ENCODE measurements at places on chromosomes 5 and 9. TPM values are rescaled to one million over a fixed set of nuclear protein-coding genes. Genes with fewer than 3 reads are reported as not detected.

Gene SPACA9
- 1.1 TPM for total RNA-seq

Gene RASGRF2
- 10.8 TPM for total RNA-seq

Gene LCN9
- not detected for total RNA-seq

Gene DDX41
- 126 TPM for total RNA-seq

Gene OR13F1
- not detected for total RNA-seq

Gene MYMK
- total RNA-seq, result not detected

Gene TSSK1B
- total RNA-seq, result not detected

Gene MAMDC2
- not detected for total RNA-seq

Gene GPX3
- total RNA-seq, result not detected

Gene PELO
- 23.1 TPM for total RNA-seq

Data from T-helper 1 cell treated with Interleukin-12 subunit alpha and Interleukin-12 subunit beta and Interleukin-4 antibody, amounts not matched to agents 30 ng/mL and 1 ng/mL, for 36 hours (primary cell).